ENCODE measurements at places on chromosomes 7 and 10.

- no peak for DNase-seq
Measured at GRCh38 chr10:106301146-106301545, 863.4 kb downstream of the SORCS1 start.

- DNase-seq: no peak
Measured at GRCh38 chr10:75012471-75012870, 99.0 kb upstream of the SAMD8 start.

GRCh38 chr7:102403563-102403962 is 7.4 kb downstream of the PRKRIP1 start:
- no peak for DNase-seq

DNA sequence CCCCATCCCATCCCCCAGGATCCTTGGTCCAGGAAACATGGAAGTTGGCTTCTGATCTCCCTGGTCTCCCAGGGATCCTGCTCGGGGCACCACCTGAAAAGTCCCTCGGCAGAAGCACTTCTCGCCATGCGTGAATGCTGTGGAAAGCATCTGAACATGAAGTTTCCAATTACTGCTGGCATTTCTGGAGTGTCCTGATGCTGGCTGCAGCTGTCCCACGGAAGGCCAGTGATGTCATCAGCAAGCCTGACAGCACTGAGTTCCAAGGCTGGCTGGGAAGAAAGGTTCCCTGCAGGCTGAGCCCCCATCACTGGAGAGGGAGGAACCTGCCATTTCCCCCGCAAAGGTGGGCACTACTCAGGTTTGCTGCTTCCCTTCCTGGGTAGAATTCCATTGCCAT is 71.4 kb downstream of the KCNMA1 start:
- no peak for DNase-seq

- DNase-seq: no peak
Measured at GRCh38 chr10:118851062-118852035, 96.6 kb upstream of the CACUL1 start.

- no peak for DNase-seq
Measured at GRCh38 chr10:130218181-130218641, 82.0 kb downstream of the GLRX3 start.

DNA sequence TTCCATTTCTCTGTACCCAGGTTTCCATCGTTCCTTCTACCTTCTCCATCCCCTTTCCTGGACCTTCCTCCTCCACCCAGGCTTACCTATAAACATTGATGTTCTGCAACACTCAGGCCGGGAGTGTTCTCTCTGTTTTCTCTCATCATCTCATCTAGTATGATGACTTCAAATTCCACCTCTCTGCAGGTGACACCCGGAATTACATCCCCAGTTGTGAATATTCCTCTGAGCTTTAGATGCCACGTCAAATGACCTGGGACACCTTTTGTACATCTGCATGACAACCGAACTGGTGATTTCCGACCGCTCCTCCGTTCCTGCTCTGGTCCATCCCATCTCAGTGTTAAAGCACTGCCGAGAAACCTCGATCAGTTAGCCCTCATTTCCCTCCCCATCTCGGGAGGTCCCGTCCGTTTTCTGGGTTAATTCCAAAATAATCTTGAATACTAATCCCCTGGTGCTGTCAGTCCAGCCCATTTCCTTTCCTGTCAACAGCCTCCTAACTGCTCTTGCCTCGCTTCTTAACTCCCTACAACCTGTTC is 76.7 kb upstream of the SAMD8 start:
- no peak for DNase-seq

DNA sequence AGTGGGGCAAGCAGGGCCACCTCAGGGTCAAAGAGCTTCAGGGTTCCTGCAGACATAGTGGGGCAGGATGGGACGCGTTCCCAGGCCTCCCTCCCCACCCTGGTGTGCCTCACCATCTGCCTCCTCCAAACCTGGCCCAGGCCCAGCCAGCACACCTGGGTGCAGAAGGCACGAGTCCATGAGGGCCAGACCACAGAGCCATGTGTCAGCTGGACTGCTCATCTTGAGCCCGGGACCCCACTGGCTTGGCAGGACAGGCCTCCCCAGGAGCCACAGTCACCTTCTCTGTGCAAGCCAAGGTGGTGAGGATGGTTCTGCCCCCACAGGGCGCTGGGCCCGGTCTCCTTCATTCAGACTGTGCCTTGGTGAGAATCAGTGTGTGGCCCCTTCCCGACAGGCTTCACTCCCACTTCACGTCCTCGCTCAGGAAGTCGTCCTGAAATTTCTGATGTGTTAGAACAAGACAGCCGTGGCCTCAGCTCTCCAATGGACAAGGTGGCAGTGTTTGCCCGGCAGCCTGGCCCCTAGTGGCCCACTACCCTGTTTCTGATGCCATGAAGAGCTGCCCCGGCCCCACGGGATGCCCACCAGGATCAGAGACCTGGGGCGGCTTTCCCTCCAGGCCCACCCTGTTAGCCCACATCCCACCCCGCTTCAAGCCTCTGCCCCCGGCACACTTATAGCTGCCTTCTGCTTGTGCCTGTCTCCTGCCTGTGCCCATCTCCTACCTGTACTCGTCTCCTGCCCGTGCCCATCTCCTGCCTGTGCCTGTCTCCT is 59.6 kb upstream of the EBF3 start:
- DNase-seq: no peak

GRCh38 chr7:136555933-136556332 is 312.5 kb upstream of the CHRM2 start:
- DNase-seq: no peak

- no peak for DNase-seq
Measured at GRCh38 chr10:126917375-126917774, 12.1 kb downstream of the DOCK1 start.

- DNase-seq: no peak
Measured at GRCh38 chr10:22911067-22911466, 16.8 kb upstream of the ARMC3 start.

DNA sequence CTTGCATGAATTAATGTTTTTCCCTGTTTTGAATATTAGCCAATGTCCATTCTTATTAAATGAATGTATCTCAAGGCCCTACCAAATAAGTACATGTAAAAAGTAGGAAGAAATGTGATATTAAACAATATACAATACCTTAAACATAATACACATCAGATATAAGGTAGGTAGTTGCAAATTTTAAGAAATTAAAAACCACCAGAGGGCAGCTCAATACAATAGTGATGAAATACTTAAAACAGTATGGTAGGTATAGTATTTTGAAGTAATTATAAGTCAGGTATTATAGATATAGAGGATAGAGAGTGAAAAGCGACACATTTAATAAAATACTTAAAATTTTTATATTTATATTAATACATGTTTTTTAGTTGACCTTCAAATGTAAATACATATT is 43.6 kb upstream of the CDK14 start:
- no peak for DNase-seq

DNA sequence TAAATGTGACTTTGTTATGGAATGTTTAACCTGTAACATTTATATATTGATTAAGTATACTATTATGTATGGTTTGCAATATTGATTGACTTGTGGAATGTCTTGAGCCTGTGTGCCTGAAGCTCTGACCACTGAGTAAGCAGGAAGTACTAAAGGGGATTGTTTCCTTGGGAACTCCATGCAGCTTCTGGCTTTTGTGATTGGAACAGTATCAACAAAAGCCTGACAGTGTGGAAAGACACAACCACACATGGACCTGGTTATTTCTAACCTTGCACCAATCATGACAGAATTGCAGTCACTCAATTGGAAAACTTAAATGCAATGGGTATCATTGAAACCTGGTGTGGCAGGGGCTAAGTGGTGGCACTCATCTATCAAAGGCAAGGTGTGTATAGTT is 45.5 kb upstream of the PIK3CG start:
- DNase-seq: no peak

DNA sequence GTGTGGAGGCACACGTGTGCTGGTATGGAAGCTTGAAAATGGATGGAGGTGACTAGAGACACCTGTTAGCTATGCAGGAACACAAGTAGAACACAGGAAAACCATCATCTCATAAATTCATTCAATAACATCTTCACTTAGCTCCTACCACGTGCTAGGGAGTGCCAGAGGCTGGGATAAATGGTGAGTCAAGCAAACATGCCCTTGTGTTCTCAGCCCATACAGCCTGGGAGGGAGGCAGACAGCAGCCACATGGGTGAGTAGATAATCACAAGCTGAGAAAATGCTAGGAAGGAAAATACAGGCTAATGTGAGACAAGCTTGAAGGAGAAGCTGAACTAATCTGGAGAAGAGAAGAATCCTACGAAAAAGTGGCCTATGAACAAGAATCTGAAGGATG is 468.0 kb upstream of the ZMIZ1 start:
- no peak for DNase-seq

- DNase-seq: no peak
Measured at GRCh38 chr10:110681023-110681681, 37.0 kb downstream of the RBM20 start.

DNA sequence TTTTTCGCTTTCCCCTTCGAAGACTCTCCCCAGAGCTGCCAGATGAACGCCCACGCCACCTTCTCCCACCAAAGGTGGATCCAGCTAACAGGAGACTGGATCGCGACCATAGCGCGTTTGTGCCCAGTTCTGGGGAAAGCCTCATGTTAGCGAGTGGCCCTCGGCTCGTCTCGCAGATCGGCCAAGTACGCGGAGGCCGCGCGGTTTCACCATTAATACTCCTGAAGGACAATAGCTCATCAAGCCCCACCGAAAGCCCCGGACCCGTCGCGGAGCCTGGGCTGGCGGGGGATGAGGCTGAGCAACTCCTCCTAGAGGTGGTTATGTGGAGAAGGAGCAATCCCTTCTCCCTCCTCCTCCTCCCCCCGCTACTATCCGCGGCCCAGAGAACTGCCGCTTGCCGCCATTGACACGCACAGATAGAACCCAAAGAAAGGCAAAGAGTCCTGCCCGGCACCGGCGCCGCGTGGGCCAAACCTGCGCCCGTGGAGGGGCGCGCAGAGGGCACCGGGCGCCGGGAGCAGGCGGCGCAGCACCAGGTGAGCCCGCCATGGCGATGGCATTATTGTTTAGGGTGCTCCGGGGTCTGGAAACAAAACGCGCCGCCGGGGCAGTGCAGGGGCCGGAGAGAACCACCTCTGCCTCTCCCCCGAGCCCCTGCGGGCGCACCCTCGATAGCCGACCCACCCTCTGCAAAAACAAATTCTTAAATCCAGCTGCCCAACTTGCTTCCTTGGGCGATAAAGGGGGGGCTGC is at the start of gene MACROH2A2:
MACROH2A2 (plus strand) TSS at position 385 of the 756 bp plus-strand sequence. CDS start 22,813 bp downstream, outside the sequence.
- DNase-seq: no peak

GRCh38 chr7:64905133-64905532 is 2.1 kb downstream of the ZNF273 start:
- no peak for DNase-seq

DNA sequence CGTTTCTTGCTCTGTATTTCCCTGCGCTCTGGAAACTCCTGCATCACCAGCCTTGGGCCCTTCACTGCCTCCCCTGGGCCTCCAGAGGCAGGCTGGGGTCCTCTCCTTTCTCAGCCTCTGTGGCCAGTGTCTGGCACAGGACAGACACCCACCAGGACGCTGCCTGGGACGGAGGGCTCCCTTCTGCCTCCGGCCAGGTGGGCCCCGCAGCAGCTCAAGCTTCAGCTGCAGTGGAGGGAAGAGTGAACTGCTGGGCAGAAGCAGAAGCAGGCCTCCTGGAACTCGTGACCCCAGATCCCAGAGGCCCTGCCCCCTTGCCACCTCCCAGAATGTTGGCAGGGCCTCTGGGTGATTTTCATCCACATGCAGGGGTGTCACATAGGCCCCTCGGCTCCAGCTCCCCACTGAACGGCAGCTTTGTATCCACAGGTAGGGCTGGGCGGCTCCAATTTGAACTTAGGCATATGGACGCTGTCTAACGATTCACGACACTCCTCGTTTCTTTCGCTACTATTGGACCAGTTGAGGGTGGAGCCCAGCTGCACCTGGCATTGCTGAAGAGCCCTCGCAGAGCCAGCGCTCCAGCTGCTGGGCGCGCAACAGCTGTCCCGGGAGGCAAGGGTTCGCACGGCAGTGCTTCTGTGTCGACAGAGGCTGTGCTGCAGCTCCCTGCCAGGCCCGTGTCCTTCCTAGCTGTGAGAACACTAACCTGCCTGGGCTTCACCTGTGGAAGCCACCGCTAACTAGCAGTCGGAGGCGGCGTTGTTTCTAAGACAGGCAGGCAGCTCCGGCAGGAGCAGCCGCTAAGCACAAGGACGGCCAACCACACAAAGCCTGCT is 18.4 kb upstream of the GPR146 start:
- no peak for DNase-seq

- DNase-seq: no peak
Measured at GRCh38 chr7:91778416-91778815, 102.1 kb downstream of the MTERF1 start.

DNA sequence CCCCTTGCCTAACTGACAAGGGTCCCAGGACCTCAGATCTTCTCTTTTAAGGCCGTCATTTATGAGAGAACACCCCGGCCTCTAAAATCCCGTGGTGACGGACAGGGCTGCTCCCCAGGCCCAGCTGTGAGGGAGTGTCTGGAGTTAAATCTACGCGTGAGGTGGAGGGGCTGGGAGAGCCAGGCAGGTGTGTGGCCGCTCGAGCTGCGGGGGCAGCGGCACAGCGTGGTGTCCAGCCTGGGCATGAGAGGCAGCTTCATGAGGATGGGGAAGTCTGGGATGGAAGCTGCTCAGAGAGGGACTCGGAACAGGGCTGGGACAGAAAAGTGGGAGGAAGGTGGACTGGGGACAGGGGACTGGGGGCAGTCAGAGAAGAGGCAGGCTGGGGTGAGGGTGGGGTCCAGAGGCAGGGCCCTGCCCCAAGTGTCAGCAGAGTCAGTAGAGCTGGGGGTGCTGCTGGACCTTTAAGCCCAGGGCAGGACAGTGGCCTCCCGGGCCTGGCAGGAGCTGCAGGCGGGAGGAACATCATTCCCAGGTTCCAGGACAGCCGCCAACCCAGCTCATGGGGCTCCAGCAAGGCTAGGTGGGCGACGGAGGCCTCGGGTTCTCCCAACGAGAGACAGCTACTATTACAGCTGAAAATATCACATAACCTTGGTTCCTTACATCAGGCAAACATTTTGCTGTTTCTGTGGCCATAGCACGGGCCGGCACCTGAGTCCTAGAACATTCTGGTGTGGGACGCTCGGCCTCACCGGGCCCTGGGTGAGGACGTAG is 55.2 kb downstream of the JAKMIP3 start:
- no peak for DNase-seq

DNA sequence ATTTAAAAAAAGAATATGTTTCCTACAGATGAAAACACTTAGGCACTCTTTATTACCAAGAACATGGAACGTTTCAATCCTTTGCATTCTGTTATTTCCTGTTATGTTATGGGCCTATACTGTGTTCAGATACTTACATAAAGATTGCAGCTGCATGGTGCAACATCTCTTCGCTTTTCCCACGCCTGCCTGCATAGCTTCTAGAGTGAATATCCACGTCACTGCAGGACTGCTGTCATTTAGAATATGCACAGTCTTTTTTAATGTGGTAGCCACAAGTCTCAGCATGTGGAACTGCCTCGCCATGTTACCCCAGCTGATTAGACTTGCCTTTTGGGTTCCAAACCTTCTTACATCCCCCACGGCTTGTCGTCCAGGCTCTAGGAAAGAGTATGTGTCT is 69.6 kb upstream of the GATA3 start:
- no peak for DNase-seq

DNA sequence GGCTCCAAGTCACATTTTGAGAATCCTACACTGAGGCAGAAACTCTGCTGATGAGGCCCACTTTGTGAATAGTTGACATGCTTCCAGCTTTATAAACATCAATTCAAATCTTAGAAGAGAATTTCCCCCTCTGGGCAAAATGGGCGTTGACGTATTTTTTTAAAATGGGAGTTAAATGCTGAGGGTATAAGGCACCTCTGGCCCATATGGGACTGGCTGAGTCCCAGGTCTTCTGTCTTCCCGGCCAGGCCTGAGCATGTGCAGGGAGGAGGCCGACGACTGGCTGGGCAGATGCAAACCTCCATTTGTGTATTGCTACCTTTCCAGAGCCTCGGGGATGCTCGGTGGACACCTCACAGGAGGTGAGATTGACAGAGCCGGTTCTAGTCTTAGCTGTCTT is 37.7 kb downstream of the BUB3 start:
- no peak for DNase-seq
